ENCODE measurements at places on chromosomes 6 and 20. TPM values are rescaled to one million over a fixed set of nuclear protein-coding genes. Genes with fewer than 3 reads are reported as not detected.

GRCh38 chr6:156423829-156424228 is 353.3 kb upstream of the ARID1B start:
- H3K4me1 ChIP-seq = no peaks in the 10 kb centered on the region
- no peak overlapping the region for H3K4me3 ChIP-seq
- H3K36me3 ChIP-seq = peaks cover 2% of the 10 kb centered on the region
- no peak overlapping the region for H3K27ac ChIP-seq
- peaks cover under 1% of the 10 kb centered on the region for H3K27me3 ChIP-seq

The NRSN1 gene
- total RNA-seq = 1.1 TPM

DNA sequence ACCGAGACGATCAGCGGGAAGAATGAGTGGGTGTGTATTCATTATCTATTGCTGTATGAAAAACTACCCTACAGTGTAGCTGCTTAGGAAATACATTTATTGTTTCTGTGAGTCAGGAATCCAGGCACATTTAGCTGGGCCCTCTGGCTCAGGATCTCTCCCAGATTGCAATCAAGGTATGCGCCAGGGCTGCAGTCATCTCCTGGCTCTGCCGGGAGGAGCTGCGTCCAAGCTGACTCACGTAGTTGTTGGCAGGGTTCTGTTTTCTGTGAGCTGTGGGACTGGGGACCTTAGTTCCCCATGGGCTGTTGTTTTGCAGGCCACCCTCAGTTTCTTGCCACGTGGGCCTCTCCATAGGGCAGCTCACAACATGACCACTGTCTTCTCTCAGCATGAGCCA is 68.2 kb upstream of the FUCA2 start:
- DNase-seq = no peak
- H3K4me3 ChIP-seq = no peak overlapping the region
- H3K27me3 ChIP-seq = no peaks in the 10 kb centered on the region
- peaks cover 6% of the 10 kb centered on the region for H3K4me1 ChIP-seq
- H3K27ac ChIP-seq = peak overlapping the region; percentile 34
- no peaks in the 10 kb centered on the region for H3K36me3 ChIP-seq

GRCh38 chr6:21616005-21616404 is 22.5 kb downstream of the SOX4 start:
- DNase-seq = no peak
- H3K27ac ChIP-seq = no peak overlapping the region
- no peaks in the 10 kb centered on the region for H3K27me3 ChIP-seq
- no peak overlapping the region for H3K4me3 ChIP-seq
- H3K36me3 ChIP-seq = no peaks in the 10 kb centered on the region

DNA sequence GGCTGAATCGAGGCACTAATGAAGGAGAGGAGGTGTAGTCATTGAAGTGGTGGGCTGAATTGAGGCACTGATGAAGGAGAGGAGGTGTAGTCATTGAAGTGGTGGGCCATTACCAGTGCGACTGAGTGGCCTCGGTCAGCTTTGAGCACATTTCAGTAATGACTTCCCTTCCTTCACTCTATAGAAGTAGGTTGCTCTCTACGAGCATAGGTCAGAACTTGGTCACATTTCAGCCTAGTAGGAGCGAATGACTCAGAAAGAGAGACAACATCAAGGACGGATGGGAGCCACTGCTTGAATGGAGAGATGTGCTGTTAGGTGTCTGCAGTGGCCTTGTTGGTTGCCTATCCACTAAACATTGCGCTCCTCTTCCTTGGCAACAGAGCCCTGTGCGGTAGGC is 39.5 kb downstream of the ZDHHC14 start:
- H3K36me3 ChIP-seq = peaks cover 6% of the 10 kb centered on the region
- no peak overlapping the region for H3K27ac ChIP-seq
- no peak overlapping the region for H3K4me3 ChIP-seq
- DNase-seq = no peak
- H3K27me3 ChIP-seq = no peaks in the 10 kb centered on the region
- H3K4me1 ChIP-seq = peaks cover 17% of the 10 kb centered on the region
